ENCODE measurements at places on chromosomes 5 and 9. TPM values are rescaled to one million over a fixed set of nuclear protein-coding genes. Genes with fewer than 3 reads are reported as not detected.

Gene GARIN3
- total RNA-seq, result not detected

- no peaks in the 10 kb centered on the region for H3K27me3 ChIP-seq
- peaks cover 13% of the 10 kb centered on the region for H3K4me1 ChIP-seq
- DNase-seq, result peak; percentile 30
Measured at GRCh38 chr5:41176952-41177351, 36.4 kb downstream of the C6 start.

- peaks cover 4% of the 10 kb centered on the region for H3K4me1 ChIP-seq
- H3K27ac ChIP-seq, result no peak overlapping the region
- peaks cover 27% of the 10 kb centered on the region for H3K36me3 ChIP-seq
- H3K27me3 ChIP-seq, result no peaks in the 10 kb centered on the region
- no peak overlapping the region for H3K4me3 ChIP-seq
Measured at GRCh38 chr5:157306081-157306480, 40.2 kb downstream of the CYFIP2 start.

GRCh38 chr5:171543148-171543815 is 123.8 kb downstream of the FGF18 start:
- no peak overlapping the region for H3K27ac ChIP-seq
- H3K4me1 ChIP-seq, result peaks cover 8% of the 10 kb centered on the region
- DNase-seq, result no peak
- no peak overlapping the region for H3K4me3 ChIP-seq
- no peaks in the 10 kb centered on the region for H3K27me3 ChIP-seq

DNA sequence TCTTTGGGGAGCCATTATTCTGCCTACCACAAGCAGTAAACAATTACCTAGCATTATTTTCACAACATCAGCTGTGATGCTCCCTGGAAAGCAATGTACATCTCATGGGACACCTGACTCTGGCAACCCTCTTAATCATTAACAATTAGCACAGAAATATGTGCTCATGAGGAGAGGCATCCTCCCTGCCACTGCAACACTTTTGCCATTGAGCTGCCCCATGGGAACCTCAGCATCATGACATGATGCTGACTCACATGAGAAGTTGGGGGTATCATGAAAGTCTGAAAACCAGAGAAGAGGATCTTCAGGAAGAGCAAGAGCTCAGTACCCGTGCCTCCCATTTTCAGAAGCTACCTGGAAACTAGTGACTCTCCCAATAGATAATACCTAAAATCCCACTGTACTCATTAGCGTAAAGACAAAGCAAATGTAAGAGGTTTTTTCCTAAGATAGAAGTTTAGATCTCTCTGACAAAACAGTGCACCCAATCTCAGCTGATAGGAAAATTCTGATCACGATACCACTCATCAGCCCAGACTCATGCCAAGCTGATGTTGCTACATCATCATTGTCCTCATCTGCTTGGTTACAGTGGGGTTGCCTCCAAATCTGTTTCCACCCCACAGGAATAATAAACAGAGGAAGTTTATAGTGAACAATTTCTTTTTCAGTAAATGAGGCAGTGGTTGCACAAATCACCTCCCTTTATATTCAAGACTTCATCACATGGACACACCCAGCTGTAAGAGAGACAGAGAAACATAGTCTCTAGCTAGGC is 244.5 kb downstream of the NR2F1-AS1 start:
- DNase-seq, result no peak
- H3K36me3 ChIP-seq, result no peaks in the 10 kb centered on the region
- no peak overlapping the region for H3K4me3 ChIP-seq
- H3K27me3 ChIP-seq, result peaks cover 58% of the 10 kb centered on the region

- DNase-seq, result no peak
- H3K27ac ChIP-seq, result no peak overlapping the region
- no peaks in the 10 kb centered on the region for H3K27me3 ChIP-seq
Measured at GRCh38 chr9:105284463-105284862, 40.0 kb downstream of the SLC44A1 start.

Gene EXD3
- total RNA-seq, result 14.3 TPM

GRCh38 chr5:116497631-116498030 is 77.0 kb downstream of the SEMA6A start:
- DNase-seq, result no peak
- H3K36me3 ChIP-seq, result no peaks in the 10 kb centered on the region
- no peaks in the 10 kb centered on the region for H3K27me3 ChIP-seq
- H3K27ac ChIP-seq, result no peak overlapping the region
- H3K4me3 ChIP-seq, result no peak overlapping the region
- peaks cover 35% of the 10 kb centered on the region for H3K4me1 ChIP-seq

GRCh38 chr9:134563397-134563796 is 78.2 kb upstream of the COL5A1 start:
- no peak overlapping the region for H3K27ac ChIP-seq
- H3K27me3 ChIP-seq, result no peaks in the 10 kb centered on the region
- H3K4me3 ChIP-seq, result no peak overlapping the region

- no peaks in the 10 kb centered on the region for H3K27me3 ChIP-seq
- H3K4me3 ChIP-seq, result no peak overlapping the region
- DNase-seq, result no peak
- no peaks in the 10 kb centered on the region for H3K36me3 ChIP-seq
- no peaks in the 10 kb centered on the region for H3K4me1 ChIP-seq
- no peak overlapping the region for H3K27ac ChIP-seq
Measured at GRCh38 chr5:109695005-109695926, 5.5 kb downstream of the MAN2A1 start.

Gene FOXD4
- total RNA-seq, result 1.5 TPM

Gene TSPAN17
- 42.6 TPM for total RNA-seq

Gene TMC1
- total RNA-seq, result not detected

Gene LMNB1
- total RNA-seq, result 186 TPM

DNA sequence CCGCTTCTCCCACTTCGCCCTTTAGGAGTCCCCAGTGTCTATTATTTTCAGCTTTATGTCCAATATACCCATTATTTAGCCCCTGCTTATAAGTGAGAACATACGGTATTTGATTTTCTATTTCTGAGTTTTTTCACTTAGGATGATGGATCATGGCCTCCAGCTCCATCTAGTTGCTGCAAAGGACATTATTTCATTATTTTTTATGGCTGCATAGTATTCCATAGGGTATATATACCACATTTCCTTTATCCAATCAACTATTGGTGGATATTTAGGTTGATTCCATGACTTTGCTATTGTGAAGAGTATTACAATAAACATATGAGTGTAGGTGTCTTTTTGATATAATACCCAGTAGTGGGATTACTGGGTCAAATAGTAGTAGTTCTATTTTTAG is 162.9 kb downstream of the FER start:
- no peaks in the 10 kb centered on the region for H3K36me3 ChIP-seq
- DNase-seq, result no peak
- no peak overlapping the region for H3K27ac ChIP-seq

GRCh38 chr9:114785866-114786650 is 19.8 kb downstream of the TNFSF15 start:
- no peaks in the 10 kb centered on the region for H3K4me1 ChIP-seq
- H3K27me3 ChIP-seq, result peaks cover 100% of the 10 kb centered on the region
- H3K4me3 ChIP-seq, result no peak overlapping the region
- no peak for DNase-seq
- no peaks in the 10 kb centered on the region for H3K36me3 ChIP-seq

DNA sequence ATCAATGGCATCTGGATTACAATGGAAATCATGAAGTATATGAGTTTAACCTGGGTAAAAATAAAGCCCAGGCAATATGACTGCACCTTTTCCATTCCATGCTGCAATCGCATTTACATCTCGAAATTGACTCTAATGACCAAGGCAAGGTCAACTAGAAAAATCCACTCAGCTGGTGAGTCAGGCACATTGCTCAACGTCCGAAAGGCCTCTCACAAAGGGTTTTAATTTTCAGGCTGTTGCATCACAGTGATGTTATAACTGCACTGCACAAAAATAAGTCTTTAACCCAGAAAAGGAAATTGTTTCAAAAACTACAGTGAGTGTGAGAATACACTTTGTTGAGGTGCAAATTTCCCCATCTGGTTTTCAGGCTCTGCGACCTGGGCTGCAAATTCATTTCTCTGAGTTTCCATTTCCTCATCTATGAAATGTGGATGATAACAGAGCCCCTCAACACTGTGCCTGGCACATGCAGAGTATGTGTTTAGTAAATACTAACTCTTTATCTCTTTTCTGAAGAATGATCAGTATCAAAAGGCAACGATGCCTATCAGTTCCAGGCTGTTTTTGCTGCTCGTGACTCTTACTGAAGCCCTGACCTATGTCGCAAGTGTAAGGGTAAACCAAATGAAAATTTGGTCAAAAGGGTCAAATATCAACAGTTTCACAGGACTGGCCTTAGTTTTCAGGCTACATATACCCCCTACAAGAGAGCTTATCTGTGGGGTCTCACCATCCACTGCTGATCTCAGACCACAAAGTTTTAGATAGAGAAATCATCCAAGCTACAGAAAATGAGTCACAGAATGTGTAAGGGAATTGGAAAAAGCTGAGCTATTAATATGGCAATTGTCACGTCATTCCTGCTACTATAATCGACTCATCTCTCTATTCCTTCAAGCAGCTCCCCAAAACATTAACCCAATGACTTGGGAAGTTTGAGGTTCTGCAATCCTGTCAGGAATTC is 4.1 kb downstream of the NFIL3 start:
- no peak overlapping the region for H3K27ac ChIP-seq
- H3K27me3 ChIP-seq, result no peaks in the 10 kb centered on the region
- no peak overlapping the region for H3K4me3 ChIP-seq
- peak; percentile 96 for DNase-seq

Gene NUTM2G
- not detected for total RNA-seq

Gene NUTM2F
- not detected for total RNA-seq

Gene GABRA6
- not detected for total RNA-seq

GRCh38 chr5:84862132-84862531 is 477.5 kb upstream of the EDIL3 start:
- no peak overlapping the region for H3K4me3 ChIP-seq
- H3K27ac ChIP-seq, result no peak overlapping the region
- no peak for DNase-seq

DNA sequence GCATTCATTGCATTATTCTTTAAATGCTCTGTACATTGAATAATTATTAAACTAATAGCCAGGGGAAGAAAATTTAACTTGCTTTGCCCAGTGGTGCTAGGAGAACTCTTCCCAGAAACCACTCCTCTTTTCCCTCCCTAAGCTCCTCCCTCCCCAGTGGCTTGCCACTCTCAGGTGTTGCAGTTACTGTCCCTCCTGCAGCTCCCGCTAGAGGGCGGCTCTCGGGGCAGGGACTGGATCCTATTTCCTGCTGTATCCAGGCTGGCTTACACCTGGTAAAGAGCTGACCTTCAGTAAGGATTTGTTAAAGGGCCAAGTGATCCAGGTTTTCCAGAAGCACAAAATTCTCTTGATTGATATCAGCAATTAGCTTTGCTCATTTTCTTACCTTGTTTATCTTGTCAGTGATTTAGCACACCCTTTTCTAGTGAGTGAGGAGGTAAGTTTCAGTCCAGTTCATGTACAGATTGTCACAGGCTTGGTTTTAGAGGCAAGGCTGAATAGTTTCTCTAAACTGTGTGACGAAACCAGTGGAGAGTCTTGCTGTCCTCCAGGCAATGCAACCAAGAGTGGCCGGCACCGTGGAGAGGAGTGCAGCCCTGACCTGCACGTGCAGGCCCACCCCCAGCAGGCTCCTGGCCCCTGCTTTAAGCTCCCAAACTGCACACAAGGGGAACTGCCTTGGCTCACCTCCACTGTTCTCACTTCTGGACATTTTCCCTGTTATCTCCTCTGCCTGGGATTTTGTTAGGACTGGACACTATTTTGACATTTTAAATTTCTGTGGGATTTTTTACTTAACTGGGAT is 423.8 kb downstream of the SPOCK1 start:
- no peaks in the 10 kb centered on the region for H3K27me3 ChIP-seq
- peaks cover 11% of the 10 kb centered on the region for H3K4me1 ChIP-seq
- no peak overlapping the region for H3K27ac ChIP-seq
- H3K4me3 ChIP-seq, result no peak overlapping the region
- peak; percentile 83 for DNase-seq
- no peaks in the 10 kb centered on the region for H3K36me3 ChIP-seq

GRCh38 chr9:13900449-13900848 is 413.5 kb downstream of the NFIB start:
- no peaks in the 10 kb centered on the region for H3K27me3 ChIP-seq
- no peaks in the 10 kb centered on the region for H3K36me3 ChIP-seq
- H3K4me3 ChIP-seq, result no peak overlapping the region
- H3K27ac ChIP-seq, result no peak overlapping the region

GRCh38 chr9:16258708-16259107 is 611.8 kb downstream of the BNC2 start:
- no peaks in the 10 kb centered on the region for H3K4me1 ChIP-seq
- no peak for DNase-seq
- no peak overlapping the region for H3K27ac ChIP-seq
- H3K4me3 ChIP-seq, result no peak overlapping the region
- no peaks in the 10 kb centered on the region for H3K36me3 ChIP-seq

DNA sequence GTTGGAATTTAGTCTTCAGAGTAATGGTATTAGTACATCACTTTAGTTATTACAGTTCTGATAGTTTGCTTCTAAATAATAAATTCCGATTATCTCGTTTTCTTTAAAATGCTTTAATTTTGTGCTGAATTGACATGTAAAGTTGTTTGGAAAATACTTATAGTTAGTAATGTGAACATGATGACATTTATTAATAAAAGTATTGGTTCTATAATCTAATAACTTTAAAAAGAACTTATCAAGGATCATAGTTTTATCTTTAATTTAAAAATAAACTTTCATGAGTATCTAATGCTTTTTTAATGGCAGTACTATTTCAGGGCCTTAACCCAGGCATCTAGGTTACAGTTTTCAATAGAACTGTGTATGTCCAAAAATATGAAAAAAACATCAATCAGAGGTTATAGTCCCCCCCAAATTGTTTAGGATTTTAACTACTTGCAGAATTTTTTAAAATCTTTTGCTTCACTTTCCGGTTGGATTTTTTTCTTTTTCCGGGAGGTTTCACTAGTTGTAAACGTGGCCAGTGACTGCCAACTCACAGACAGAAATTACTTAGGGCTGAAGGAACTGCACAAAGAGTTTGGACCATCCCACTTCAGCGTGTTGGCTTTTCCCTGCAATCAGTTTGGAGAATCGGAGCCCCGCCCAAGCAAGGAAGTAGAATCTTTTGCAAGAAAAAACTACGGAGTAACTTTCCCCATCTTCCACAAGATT is 680 bp downstream of the GPX8 start:
- peaks cover 8% of the 10 kb centered on the region for H3K36me3 ChIP-seq
- H3K27me3 ChIP-seq, result no peaks in the 10 kb centered on the region
- peak overlapping the region; percentile 85 for H3K27ac ChIP-seq
- peak; percentile 47 for DNase-seq
- H3K4me3 ChIP-seq, result peak overlapping the region; percentile 69
